Fibroblast of skin of scalp (primary cell): ENCODE measurements at places on chromosomes 2 and 18.

DNA sequence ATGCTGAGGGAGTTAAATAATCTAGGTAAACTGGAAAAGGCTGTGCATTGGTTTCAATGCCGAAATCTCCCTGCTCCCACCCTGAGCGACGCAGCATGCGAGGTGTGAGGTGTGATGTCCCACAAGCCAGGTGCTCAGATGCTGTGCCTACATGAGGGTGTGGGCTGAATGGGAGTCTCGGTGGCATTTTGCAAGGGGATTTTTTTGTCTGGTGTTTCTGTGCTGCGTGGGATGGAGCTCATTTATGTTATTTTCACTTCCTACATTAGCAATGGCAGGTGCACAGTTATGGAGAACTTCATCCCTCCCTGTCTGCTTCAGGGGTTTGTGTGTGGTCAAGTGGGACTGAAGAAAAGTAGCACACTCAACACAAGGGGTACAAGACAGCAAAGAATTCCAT lies 110.2 kb upstream of the CCDC68 start:
- no peak for DNase-seq

DNA sequence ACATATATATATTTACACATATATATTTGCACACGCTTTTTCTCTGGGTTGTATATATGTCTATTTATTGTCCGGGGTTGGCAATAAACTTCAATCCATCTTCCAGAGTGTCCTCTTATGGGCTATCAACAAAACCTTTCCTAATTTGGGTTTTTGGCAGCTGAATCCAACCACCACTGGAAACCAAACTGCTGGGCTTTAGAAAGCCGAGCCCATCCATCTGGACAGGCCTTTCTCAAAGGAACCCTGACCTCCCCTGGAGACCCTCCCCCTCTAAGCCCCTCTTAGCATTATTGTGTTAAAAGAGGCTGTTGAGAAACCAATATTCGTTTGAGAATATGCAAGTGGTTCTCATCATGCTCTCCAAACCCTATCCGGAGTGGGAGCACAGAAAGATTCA lies 153.6 kb downstream of the NRP2 start:
- no peak for DNase-seq

- DNase-seq: no peak
Measured at GRCh38 chr2:240509667-240510512, 47.9 kb downstream of the ANKMY1 start.

GRCh38 chr2:199692489-199692888 lies 158.5 kb downstream of the FTCDNL1 start:
- DNase-seq: no peak

GRCh38 chr2:241665731-241666440 lies 20.7 kb downstream of the DTYMK start:
- no peak for DNase-seq

GRCh38 chr2:2830576-2830975 lies 499.5 kb upstream of the MYT1L start:
- DNase-seq: no peak

- DNase-seq: no peak
Measured at GRCh38 chr2:220913384-220913783, 658.7 kb downstream of the EPHA4 start.

GRCh38 chr18:58785171-58785805 lies 79.4 kb upstream of the ZNF532 start:
- peak; percentile 85 for DNase-seq

DNA sequence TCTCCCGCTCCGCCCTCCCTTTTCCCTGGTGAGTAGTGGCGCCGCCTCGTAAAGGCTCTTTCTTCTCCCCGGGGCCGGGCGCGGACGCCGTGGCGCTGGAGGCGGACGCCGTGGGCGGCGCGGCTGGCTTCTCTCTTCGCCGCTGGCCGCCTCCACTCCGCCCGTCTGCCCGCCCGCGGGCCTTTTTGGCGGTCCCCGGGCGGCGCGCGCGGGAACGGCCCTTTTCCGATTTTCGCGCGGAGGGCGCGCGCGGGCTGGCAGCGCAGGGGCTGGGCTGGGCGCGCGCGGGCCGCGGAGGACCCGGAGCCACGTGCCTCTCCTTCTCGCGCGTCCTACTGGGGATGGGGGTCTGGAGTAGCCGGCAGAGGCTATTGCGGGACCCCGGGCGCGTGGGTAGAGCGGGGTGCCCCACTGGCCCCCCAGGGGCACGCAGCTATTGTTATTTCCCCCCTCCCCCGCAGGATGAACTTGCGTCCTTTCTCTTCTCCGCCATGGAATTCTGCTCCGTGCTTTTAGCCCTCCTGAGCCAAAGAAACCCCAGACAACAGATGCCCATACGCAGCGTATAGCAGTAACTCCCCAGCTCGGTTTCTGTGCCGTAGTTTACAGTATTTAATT lies 472 bp downstream of the SLC20A1 start:
- DNase-seq: no peak

- DNase-seq: no peak
Measured at GRCh38 chr18:54875063-54875462, 46.8 kb downstream of the RAB27B start.

GRCh38 chr2:44004735-44005602 lies 9.2 kb upstream of the LRPPRC start:
- no peak for DNase-seq
